ENCODE measurements at places on chromosomes 2 and 18.
A peak's percentile ranks its signal among the peaks of the same experiment; 100 is the strongest.

DNA sequence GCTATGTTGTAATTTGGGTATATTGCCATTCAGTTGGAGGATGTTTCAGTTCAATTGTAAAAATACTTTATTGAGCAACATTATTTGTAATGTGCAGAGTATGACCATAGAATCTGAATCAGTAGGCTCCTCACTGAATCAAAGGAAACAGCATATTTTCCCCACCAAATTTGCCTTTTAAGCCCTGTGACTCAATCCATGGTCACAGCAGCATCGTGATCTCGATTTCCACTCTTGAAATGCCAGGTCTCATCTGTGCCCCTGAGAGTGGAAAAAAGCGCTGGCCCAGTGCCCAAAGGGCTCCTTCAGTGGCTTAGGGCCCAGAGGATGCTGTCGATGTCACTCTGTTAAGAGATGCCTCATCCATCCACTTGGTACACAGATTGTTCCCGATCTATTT is 57.5 kb downstream of the FHOD3 start:
- ATAC-seq, result peak; percentile 38

- ATAC-seq, result no peak
Observed at GRCh38 chr2:217228732-217229131, 368.9 kb upstream of the TNP1 start.

DNA sequence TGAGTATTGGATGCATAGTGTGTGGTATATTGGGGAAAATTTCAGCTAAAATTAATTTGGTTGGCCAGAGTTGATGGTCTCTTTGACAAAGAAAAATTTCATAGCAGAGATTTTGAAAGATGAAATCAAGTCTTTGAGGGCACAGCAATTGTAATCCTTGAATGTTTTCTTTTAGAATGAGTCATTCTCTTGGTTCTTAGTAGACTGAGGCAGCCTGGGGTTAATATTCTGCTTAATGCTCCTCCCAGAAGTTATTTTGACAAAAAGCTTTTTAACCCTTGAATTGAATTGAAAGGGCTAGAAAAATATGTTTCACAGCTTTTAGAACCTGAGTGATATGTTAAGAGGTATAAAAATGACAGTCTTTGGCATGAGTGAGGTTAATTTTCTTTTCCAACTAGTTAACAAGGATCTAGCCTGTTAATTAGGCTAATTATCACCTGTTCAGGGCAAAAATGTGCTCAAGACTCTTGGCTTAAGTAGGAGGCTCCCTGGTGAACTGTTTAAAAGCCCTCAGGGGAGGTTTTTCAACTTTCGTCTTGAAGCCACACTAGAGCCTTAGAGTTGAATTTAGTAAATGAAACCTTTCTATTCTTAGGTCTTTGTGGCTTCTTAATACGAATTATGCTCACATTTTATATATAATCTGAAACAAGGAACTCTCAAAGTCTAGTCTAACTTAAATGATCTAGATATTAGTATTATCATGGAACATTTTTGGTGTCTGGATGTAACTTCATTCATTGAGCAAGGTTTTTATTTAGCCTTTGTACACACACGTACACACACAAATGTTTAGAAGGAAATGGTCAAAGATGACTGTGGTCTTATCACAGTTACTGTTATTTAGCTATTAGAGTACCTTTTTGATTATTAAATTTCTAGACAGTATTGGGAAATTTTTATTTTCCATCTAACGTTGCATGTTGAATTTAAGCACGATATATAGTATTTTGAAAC is 272.5 kb downstream of the ZNF407 start:
- no peak for ATAC-seq

GRCh38 chr2:38534746-38535403 is 67.9 kb downstream of the HNRNPLL start:
- ATAC-seq, result no peak

DNA sequence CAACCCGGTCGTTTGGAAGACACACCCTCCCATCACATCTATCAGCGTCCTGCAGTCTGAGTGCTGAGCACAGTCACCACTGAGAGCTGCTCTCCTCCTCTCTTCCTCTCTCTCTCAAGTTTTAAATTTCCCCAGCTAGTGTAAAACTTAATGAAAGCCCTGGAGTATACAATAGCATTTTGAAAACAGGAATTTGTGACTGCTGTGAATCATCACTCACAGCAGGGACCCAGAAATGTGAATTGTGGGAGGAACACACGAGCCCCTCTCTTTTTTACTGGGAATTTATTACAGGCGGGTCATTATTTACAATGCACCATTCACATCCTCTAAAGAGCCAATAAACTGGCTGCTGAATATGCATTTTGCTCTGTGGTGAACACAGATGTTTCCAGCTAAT is 185.0 kb upstream of the SMIM21 start:
- no peak for ATAC-seq

GRCh38 chr2:215718890-215719289 is 283.0 kb upstream of the FN1 start:
- ATAC-seq, result no peak

DNA sequence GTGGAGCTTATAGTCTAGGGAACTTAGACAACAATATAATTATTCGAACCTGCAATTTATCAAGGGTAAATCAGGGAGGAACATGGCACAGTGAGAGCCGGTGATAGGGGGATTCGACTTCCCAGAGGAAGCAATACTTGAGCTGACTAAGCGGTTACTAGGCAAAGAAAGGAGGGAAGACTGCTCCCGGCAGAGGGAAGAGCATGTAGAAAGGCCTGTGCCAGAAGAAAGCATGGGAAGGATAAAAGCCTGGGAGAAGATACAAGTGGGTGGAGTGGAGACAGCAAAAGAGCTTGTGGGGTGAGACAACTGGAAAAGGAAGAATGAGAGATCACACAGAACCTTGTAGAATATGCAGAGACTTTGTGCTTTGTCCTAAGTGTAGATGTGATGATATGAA is 93.3 kb downstream of the MARCHF4 start:
- no peak for ATAC-seq

DNA sequence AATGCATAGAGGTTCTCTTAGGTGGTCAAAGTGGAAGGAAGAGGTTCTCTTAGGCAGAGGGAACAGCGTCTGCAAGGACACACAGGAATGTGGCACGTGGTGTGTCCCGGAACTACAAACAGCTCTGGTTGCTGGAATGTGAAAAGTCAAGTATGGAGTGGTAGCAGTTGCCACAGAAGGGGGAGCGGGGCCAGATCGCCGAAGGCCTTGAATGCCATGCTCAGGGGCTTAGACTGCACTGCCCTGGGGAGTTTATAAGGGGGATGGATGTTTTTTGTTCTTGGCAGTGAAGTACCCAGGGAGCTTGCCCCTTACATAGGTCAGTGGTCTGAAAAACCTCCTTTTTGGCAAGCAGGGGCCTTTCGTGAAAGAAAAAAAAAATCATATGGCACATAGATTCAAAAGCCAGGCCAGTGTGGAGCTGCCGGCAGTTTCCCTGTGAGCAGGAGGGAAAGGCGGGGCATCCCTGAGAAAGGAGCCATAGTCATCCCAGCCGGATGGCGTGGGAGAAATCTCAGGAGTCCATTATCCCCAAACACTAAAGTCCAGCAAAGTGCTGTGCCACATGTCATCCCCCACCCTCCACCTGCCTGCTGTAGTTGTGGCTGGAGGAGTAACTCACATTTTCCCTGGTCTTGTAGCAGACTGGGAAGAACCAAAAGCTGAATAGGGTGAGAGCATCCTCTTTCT is 45.4 kb downstream of the GORASP2 start:
- no peak for ATAC-seq

- no peak for ATAC-seq
Observed at GRCh38 chr2:15159206-15159605, 401.9 kb downstream of the NBAS start.

DNA sequence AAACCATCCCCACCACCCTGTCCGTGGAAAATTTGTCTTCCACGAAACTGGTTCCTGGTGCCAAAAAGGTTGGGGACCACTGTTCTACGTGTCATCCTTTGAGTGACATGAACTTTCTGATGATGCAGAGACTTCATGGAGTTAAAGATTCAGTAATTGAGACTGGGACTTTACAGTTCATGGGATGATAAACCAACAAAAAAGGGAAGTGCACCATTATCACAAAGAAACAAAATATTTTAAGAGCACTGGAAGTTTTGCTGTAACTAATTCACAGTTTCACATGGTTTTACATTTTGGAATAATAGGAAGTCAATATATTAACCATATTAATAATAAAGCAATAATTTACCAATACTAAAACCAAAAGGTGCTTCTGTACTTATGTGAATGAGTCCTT is 126.8 kb downstream of the AQP4 start:
- no peak for ATAC-seq

- no peak for ATAC-seq
Observed at GRCh38 chr2:127137741-127138140, 30.8 kb upstream of the BIN1 start.

DNA sequence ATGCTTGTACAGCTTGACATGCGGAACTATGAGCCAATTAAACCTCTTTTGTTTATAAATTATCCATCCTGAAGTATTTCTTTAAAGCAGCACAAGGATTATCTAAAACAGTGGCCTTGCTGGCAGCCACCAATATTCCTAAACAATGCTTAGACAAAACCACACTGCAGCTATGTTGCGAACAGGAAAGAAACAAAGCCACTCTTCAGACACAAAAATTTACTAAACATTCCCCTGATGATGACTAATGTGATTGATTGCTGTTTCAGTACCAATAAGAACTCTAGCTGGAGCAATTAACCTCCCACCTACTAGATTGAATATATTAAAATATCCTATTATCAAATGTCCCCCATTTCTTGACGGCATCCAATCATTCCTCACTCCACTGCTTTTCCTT is 325.8 kb upstream of the REG3G start:
- no peak for ATAC-seq
